Right forelimb (tissue), 1 donor: ENCODE measurements at places on chromosomes 11 and 22.
A peak's percentile ranks its signal among the peaks of the same experiment; 100 is the strongest.

GRCh38 chr22:49770547-49771265 is 57.0 kb downstream of the BRD1 start:
- no peak for DNase-seq

- no peak for DNase-seq
Observed at GRCh38 chr11:70931430-70931829, 320.9 kb downstream of the SHANK2 start.

- DNase-seq = no peak
Observed at GRCh38 chr11:97754976-97755375, 1265.8 kb upstream of the CNTN5 start.

- DNase-seq = no peak
Observed at GRCh38 chr11:66278363-66279091, 552 bp downstream of the CNIH2 start.

- no peak for DNase-seq
Observed at GRCh38 chr11:111604392-111605009, 2.3 kb downstream of the SIK2 start.

DNA sequence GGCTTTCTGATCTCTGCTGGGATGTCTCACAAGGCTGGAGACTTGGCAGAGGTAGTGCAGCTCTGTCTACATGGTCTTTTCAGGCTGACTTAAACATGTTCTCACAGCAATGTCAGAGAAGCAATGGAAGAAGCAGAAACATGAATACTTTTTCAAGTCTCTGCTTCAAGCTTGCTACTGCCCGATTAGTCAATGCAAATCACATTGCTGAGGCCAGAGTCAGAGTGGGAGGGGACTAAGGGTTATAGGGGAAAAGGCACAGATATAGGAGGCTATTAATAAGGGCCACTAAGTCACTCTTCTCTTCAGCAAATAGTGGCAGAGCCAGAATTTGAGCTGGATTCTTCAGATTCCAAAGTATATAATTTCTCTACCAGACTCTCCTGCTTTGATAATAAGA is 390.5 kb downstream of the TMEM135 start:
- DNase-seq = no peak

GRCh38 chr22:50568626-50569025 is 5.9 kb upstream of the SYCE3 start:
- no peak for DNase-seq

GRCh38 chr11:61297746-61298145 is 2.6 kb upstream of the VWCE start:
- DNase-seq = peak; percentile 49

GRCh38 chr11:122895563-122895962 is 13.0 kb downstream of the JHY start:
- no peak for DNase-seq

GRCh38 chr11:129943036-129943435 is 47.7 kb upstream of the NFRKB start:
- no peak for DNase-seq

- DNase-seq = no peak
Observed at GRCh38 chr11:98835335-98835734, 185.4 kb upstream of the CNTN5 start.

GRCh38 chr22:43820651-43821305 is 8.7 kb upstream of the EFCAB6 start:
- no peak for DNase-seq

GRCh38 chr11:131457163-131457562 is 86.7 kb downstream of the NTM start:
- DNase-seq = no peak

DNA sequence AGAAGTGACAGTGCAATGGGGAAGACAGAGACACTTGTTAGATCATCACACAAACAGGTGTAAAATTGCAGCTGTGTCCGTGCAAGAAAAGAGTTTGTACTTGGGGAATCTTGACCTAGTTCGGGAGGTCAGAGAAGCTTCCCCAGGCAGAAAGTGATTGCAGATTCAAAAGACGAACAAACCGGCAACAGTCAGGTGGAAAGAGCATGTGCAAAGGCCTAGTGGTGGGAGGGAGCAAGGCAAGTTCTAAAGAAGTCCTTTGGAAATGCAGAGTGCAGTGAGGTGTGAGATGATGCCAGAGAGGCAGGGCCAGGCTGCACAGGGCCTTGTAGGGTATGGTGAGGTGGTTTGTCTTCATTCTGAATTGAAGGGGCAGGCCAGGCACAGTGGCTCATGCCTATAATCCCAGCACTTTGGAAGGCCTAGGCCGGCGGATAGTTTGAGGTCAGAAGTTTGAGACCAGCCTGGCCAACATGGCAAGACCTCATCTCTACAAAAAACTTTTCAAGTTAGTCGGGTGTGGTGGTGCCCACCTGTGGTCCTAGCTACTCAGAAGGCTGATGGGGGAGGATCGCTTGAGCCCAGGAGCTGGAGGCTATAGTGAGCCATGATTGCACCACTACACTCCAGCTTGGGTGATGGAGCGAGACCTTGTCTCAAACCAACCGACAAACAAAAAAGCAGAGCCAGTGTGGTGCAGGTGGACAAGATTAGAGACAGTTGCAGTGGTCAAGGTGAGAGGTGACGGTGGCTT is 1.9 kb upstream of the ESS2 start:
- DNase-seq = no peak

- no peak for DNase-seq
Observed at GRCh38 chr11:114987186-114987760, 308.9 kb downstream of the NXPE2 start.

GRCh38 chr22:33054001-33054675 is 4.0 kb downstream of the SYN3 start:
- no peak for DNase-seq

- DNase-seq = peak; percentile 58
Observed at GRCh38 chr22:32800158-32800882, 1.2 kb upstream of the TIMP3 start.

DNA sequence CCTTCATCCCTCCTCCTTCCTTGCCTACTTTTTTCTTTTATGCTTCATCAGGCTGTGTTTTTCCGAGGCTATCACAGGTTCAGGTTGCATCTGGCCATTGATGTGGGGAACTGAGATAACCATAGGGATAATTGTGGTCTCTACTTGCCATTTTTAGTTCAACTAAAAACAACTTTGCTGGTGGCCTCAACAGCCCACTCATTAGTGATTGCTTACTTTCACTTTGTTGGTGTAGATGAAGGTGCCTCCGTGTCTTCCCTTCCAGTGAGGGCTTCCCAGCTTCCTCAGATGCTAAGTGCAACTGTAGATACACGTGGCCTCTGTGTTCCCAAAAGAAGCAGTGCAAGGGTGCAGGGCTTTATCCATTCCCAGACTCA is 35.0 kb downstream of the KCNJ1 start:
- no peak for DNase-seq

GRCh38 chr22:31046539-31047226 is 34.4 kb upstream of the SMTN start:
- peak; percentile 65 for DNase-seq

DNA sequence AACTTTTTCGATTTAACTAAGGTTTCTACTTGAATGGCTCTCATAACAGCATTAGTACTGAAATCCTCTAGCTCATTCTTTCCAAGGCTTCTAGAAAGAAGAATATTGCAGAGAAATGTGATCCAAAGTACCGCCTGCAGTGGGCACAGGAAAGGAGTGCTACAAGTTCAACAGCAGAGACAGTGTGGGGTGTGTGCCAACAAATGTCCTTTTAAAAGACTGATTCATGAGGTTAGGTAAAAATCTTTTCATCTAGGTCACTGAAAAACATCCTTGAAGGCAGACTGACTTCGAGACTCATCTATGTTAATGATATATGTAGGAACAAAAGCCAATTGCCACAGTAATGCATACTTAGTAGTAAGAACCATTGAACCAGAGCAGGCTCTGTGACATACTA is 349.1 kb upstream of the PITPNB start:
- DNase-seq = no peak

DNA sequence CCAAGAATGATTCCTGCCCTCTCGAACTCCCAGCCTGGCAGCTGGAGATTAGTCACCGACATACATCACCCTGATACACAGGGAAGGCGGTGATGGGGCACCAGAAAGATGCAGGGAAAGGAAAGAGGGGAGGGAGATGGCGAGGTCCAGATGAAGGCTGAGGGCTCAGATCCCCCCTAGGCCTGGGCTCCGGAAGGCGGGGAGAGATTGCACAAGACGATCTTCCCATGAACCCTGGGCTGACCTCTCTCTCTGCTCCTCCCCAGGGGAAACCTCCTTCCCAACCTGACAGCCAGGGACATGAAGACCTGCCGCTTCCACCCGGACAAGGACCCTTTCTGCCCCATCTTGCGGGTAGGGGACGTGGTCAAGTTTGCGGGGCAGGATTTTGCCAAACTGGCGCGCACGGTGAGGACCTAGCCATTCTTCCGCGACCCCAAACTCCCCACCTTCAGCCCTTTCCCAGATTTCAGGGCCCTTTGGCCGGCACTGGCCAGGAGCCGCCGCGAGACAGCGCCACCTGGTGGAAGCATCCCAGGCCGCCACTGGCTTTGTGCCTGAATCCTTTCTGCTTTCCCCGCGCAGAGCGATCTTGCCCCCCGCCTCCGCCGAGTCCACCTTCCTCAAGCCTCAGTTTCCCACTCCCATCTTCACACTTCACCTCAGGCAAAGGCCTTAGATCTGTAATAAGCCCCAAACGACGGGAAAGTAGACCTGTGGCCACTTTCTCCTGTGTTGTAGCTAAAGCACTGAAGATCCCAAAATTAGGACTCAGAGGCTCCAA is 11.5 kb downstream of the P2RX3 start:
- peak; percentile 83 for DNase-seq

DNA sequence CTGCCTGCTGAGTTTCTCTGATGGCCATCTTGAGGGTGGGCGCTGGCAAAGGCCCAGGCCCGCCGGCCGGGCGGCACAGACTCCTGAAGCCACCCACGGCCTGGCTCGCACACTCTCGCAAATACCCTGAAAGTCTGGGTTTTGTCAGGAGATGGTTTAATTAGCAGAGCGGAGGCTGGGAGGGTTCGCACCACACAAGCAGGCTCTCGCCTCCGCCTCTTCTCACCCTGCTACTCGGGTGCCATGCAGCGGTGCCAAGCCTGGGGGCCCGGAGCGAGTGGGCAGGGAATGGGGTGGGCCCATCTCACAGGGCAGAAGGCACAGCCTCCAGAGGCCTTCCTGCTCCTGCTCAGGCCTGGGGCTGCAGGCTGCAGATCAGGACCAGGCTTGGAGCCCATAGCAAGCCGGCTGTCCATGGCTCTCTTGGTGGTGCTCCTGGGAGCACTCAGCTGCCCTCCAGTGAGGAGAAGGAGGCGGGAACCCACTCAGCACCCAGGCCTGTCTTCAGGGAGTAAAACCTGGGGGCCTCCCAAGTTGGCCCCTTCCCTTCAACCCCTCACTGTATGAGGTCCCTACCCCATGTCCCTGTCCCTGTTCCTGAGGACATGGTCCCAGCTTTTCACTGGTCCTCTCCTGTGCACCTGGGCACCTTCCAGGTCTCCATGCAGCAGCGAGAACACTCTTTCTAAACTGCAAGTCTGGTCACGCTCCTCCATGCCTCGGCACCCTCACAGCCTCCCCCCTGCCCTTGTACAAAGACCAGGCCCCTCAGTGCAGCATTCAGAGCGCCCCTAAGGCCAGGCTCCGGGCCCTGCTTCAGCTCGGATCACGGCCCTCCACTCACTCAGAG is 62.0 kb downstream of the FLRT1 start:
- DNase-seq = no peak
